ENCODE measurements at places on chromosomes 6 and 20. TPM values are rescaled to one million over a fixed set of nuclear protein-coding genes. Genes with fewer than 3 reads are reported as not detected.

DNA sequence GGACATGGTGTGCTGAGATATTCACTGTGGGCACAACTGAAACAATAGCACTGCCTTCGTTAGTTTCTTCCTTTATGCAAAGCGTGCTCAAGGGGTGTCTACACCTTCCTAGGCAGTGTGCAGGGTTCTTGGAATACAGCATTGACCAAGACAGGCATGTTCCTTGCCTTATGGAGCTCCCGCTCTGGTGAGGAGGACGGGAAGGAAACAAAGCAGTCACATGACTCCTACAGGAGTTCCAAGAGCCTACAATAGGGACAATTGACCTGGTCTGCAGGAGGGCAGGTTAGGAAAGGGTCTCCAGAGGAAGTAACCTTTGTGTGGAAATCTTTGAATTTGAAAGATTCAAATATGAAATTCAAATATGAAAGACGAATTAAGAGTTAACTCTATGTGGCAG lies 25.8 kb upstream of the SIRPB2 start:
- DNase-seq, result no peak

Gene MYLK2
- total RNA-seq, result 0.11 TPM

- DNase-seq, result no peak
These were observed 219.6 kb downstream of the ANKRD60 start for GRCh38 chr20:58008866-58009265.

GRCh38 chr6:132132422-132132821 lies 181.2 kb upstream of the CCN2 start:
- DNase-seq, result no peak

- DNase-seq, result peak; percentile 86
These were observed at the start of gene HELZ2 for GRCh38 chr20:63574156-63574828. HELZ2 (minus strand) TSS chr20:63574239; CDS start chr20:63572385, 1,854 bp downstream.

Gene DYNLRB1
- total RNA-seq, result 106 TPM

Measured in colonic mucosa (tissue), 4 donors.